Posterior vena cava (tissue), 2 donors: ENCODE measurements at places on chromosomes 11 and 22. TPM values are rescaled to one million over a fixed set of nuclear protein-coding genes. Genes with fewer than 3 reads are reported as not detected.

Gene PANX3
- total RNA-seq: not detected

GRCh38 chr22:42984397-42984796, 30.6 kb downstream of the PACSIN2 start:
- DNase-seq: no peak

GRCh38 chr22:20390394-20390907, 3.5 kb upstream of the ZNF74 start:
- DNase-seq: no peak

- peak; percentile 97 for DNase-seq
Measured at GRCh38 chr11:67505605-67506396, 638 bp upstream of the PITPNM1 start.

GRCh38 chr11:77203901-77204753, 76.1 kb downstream of the MYO7A start:
- DNase-seq: peak; percentile 56

DNA sequence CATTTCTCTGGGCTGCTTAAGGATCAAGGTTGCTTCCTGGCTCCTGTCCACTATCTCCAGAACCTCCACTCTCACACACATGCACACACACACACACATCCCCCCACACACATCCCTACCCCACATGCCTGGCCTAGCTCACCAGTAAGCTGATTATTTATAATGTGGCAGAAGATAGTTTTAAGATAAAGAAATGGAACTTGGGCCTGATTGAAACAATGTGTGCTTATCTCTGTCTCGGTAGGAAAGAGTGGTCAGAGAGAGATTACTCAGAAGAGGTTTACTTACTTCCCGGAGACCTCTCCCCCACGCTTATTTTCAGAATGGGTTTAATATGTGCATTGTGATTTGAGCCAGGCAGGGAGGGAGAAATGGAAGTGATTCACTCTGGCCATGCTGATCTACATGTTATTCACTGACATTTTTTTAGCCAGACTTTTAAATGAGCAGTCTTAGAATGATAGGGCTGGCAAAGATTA, 422.4 kb downstream of the TENM4 start:
- no peak for DNase-seq

DNA sequence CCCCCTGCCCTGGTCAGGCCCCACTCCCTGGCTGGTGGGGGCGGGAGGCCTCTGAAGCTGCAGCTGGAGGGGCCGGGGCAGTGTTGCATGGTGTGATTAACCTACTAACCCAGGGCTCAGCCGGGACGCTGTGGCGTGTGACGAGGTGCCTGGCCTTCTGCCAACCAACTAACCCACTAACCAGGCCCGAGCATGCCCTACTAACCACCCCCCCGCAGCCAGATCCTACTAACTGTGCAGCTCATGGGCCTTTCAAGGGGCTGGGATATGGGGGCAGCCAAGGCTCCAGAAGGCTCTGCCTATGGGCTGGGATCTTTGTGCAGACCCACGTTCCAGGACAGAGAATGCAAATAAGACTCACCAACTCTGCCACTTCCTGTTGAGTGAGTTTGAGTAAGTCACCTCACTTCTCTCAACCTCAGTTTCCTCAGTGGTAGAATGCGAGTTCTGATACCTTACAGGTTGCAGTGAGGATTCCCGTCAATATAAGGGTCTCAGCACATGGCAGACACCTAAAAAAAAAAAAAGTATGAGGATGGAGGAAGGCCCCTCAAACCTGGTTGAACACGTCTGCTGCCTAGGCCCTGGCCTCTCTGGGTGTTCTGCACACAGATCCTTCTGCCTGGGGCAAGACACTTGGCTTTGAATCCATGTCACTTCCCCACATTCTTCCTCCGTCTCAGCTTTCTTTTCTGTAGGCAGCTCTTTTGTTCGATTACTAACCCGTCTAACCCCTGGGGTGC, 14.1 kb downstream of the MIAT start:
- peak; percentile 88 for DNase-seq

Gene MAPK8IP1
- total RNA-seq: 8.5 TPM

DNA sequence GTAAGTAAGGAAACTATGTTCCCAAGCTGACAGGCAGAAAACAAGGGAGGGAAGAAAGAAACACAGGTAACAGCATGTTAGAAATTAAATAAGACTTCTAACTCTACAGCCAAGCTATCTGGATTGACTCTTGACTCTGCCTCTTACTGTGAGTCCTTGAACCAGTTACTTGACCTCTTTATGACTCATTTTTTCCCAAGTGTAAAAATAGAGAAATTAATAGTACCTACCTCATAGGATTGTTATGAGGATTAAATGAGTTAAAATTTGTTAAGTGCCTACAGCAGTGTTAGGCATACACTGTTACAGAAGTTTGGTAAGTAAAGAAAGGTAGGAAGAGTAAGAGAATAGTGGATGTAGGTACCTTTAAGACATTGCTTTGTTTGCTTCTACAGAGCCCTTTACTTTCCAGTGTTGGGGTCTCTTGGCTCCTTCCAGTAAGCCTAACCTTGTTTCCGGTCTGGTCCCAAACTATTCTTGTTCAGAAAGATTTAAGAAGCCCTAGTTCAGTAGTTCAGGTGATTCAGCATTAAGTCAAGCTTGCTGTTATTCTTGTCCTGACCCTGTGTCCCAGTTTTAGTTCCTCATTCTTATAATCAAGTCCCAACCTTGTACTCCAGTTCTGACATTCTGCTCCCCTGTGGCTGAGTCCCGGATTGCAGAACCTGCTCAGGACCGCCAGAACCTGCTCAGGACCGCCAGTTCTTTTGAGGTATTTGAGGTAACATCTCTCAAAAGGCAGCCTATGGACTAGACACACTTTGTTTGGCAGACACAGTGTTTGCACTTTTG, 963.4 kb upstream of the CCDC90B start:
- DNase-seq: no peak

GRCh38 chr22:41841085-41841712, 8.3 kb downstream of the SREBF2 start:
- no peak for DNase-seq

DNA sequence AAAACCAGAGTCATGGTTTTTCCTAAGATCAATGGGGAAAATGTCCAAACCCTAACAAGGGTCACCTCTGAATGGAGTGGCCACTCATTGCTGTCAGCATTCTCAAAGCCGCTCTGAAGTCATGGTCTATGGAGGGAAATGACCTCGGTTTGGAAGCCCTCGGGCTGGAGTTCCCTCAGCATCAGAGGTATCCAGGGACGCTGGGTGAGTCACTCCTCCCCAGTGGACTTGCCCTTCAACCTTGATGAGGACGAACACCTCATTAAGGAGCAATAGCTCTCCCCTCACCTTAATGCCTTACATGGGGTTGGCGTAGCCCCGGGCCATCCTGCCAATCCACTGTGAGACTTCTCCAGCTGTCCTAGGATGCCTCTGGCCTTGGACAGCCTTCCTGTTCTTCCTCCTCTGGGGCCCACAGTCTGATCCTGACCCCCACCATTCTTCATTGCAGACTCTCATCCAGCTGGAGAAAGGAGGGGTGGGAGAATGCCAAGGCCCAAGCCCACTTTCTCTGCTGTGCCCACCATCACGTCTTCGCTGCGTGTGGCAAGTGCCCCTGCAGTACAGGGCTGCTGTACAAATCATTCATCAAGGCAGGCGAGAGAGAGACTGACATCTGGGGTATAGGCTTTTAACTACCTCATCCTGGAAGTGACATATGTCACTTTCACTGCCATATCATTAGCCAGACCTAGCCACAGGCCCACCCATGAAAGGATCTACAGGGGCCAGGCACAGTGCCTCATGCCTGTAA, 25.4 kb upstream of the MYH9 start:
- no peak for DNase-seq

DNA sequence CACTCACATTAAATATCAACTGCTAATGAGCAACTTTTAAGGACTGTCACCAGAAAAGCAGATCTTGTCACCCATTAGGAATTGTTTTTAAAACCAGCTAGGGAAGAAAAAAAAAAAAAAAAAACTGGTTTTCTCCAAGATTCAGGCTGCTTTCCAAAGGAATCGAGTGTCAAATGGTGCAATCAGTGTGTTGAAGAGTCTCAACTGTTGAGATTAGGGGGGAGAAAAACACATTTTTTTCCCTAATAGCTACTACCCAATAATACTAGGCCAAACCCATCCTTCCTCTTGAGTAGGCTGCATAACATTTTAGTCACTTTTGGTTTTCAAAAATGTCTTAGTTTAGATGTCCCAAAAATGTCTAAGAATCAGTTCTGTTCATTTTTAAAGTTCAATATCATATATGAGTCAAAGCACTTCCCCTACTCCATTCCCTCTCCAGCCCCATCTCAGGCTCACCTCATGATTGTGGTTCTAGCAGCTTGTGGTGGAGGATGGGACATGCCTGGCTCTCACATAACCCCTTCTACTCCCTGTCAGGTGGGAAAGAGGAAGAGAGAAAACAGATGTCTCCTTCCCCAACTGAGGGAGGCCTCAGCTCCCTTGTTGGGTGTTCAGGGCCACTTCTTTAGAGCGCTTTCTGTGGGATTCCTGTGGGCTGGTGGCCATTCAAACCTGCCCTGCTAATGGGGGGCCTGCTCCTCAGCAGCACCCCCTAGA, 193.6 kb downstream of the CWF19L2 start:
- DNase-seq: no peak

DNA sequence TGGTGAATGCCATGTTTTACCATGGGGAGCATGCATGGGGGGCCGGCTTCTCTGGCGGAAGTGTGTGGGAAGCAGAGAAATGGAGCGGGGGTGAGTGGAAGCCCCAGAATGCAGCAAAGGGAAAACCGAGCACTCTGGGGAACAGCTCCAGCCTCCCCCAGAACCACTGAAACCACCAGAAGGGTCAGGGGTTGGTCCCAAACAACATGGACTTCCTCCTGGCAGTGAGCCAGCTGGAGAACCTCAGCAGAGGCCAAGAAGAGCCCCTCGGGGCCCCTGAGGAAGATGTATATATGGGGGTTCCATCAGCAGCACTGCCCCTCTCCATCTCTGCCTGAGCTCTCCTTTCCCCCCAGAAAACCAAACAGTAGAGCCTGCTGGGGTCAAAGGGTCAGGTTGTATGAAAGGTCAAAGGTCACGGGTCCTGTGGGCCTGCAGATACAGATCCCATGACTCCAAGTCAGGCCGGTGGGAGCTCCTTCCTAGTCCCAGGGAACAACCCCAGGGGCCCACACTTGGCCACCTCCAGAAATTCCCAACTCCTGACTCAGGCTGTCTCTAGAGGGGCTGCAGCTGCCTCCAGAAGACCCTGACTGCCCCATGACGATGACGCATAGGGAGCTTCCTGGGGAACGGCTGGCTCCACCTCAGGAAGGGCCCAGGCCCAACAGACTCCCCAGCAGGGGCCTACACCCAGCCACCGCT, 48.5 kb upstream of the TIMP3 start:
- DNase-seq: no peak

GRCh38 chr11:120227228-120227852, 12.6 kb upstream of the POU2F3 start:
- DNase-seq: no peak

DNA sequence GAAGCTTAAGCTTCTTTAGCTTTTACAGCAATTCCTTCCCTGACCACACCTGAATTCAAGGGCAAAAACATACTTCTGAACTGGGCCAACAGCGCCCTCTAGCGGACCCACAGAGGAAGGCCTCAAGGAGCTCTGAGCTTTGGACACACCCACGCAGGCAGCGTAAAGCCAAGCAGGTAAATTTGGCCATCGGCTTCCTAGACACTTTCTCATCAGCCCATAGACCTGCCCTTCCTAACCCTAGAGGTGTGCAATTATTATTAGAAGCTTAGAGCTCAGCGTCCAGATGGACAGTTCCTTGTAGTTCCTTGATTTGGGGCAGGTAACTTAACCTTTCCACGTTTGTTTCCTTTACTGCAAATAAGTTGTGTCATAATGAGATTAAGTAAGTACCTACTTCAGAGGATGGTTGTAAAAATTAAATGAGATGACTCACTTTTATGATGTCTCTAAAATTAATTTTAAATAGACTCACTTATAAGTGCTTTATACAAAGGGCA, 25.7 kb upstream of the HMGXB4 start:
- DNase-seq: no peak

Gene TRPC6
- 2.7 TPM for total RNA-seq

Gene TMPRSS5
- 0.51 TPM for total RNA-seq

- DNase-seq: no peak
Measured at GRCh38 chr11:101401245-101401644, 182.6 kb downstream of the TRPC6 start.

DNA sequence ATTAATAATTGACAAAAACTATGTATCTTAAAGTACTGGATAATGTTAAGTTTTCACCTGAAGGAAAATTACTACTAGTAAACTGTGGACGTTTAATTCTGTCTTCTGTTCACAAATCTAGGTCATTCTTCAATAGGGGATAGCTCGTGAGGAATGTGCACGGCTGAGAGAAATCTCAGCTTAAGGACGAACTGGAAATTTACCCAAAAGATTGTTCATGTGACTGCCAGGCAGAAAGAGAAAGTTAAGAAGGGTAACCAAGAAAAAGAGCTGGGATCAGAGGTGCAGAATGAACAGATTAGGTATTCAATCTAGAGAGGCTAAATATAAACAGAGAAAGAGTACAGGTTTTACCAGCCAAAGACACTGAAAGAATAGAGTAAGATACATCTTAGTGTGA, 245.3 kb downstream of the CASP12 start:
- DNase-seq: no peak

Gene VPS37C
- total RNA-seq: 31.2 TPM

DNA sequence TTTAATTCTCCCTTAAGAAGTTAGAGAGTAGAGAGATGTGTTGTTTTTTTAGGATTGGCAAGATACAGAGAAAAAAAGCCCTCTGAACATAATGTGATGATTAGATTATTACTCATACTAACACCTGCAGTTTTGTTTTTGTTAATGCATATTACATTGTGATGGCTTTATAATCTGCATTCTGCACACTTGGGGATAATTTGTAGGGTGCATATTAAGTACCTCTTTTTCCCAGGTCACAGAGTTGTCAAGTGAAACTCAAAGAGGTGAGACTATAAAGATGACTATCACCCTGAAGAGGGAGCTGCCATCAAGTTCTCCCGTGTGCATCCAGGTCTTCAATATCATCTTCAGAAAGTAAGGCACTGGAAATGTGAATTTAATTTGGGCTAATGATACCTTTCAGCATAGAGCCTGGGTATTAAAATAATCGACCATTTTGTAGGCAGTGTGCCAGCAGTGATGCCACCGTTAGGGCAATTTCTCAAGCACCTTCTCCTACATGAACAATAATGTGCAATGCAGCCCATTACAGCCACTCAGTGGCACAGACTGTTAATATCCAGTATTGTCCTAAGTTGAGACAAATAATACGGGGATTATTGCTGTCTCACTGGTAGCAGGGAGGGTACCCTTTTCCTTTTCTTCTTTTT, 16.2 kb downstream of the PIWIL4 start:
- no peak for DNase-seq

GRCh38 chr11:6745018-6745417, 26.8 kb downstream of the OR2AG2 start:
- DNase-seq: no peak

Gene SLC22A8
- total RNA-seq: not detected

DNA sequence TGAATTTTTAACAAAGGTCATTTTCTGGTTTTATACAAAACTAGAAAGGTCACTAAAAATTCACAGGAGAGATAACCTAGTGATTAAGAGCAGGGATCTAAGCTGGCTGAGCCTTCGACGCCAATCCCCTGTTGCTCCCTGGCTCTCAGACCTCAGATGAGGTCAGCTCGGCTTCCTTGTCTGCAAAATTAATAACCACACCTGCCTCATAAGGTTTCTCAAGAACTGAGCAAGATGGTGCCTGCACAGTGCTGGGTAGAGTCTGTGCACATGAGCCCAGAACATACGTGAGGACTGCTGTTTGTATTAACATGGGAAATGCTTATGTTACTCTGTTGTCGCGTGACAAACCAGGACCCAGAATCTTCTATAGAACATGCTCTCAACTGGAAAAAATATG, 24.4 kb upstream of the CD5 start:
- no peak for DNase-seq

Gene VSTM5
- total RNA-seq: 1.0 TPM
